ENCODE measurements at places on chromosomes 3 and 15.

DNA sequence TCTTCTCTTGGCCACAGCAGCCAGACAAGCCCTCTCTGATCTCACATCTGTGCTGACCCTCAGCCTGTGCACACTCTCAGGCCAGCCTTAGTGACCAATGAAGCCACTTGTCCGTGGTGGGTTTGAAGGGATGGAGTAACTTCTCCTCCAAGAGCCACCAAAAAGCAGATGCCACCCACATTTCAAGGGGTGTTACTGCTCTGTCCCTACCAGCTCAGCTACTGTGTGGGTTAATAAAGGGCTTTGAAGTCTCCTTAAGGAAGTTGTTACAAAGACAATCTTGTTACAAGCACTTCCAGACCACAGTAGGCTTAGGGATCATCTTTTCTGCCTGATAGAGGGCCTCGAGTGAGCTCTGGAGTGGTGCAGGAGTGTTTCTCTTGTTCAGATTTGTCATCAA lies 3.3 kb upstream of the CA12 start:
- DNase-seq: no peak

- no peak for DNase-seq
These were observed 218.5 kb upstream of the RGMA start for GRCh38 chr15:93307513-93307912.

- no peak for DNase-seq
These were observed 4.3 kb upstream of the SCG3 start for GRCh38 chr15:51677021-51677420.

GRCh38 chr3:56899078-56899477 lies 97.3 kb upstream of the ARHGEF3 start:
- DNase-seq: no peak

DNA sequence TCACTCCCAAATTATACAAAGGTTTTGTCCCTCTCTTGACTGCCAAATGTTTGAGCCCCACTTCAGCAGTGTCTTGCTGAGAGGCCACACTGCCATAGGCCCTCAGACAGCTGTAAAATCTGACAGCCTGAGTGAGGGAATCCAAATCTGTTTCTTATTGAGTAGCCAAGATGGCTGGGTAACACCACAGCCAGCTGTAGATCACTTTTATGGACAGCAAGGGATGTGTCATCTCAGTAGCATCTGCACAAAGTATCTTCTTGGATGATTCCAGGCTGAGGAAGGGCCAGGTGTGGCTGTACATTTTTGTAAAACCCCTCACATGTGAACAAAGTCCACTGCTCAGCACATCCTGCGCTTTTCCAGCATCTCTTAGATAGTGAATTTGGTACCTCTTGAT lies 237.0 kb upstream of the LRTM1 start:
- DNase-seq: no peak

- no peak for DNase-seq
These were observed 32.1 kb downstream of the RBMS3 start for GRCh38 chr3:29312960-29313452.

GRCh38 chr3:46516521-46516920 lies 18.7 kb downstream of the RTP3 start:
- DNase-seq: no peak

- DNase-seq: no peak
These were observed 19.8 kb upstream of the MTHFS start for GRCh38 chr15:79916502-79917132.

DNA sequence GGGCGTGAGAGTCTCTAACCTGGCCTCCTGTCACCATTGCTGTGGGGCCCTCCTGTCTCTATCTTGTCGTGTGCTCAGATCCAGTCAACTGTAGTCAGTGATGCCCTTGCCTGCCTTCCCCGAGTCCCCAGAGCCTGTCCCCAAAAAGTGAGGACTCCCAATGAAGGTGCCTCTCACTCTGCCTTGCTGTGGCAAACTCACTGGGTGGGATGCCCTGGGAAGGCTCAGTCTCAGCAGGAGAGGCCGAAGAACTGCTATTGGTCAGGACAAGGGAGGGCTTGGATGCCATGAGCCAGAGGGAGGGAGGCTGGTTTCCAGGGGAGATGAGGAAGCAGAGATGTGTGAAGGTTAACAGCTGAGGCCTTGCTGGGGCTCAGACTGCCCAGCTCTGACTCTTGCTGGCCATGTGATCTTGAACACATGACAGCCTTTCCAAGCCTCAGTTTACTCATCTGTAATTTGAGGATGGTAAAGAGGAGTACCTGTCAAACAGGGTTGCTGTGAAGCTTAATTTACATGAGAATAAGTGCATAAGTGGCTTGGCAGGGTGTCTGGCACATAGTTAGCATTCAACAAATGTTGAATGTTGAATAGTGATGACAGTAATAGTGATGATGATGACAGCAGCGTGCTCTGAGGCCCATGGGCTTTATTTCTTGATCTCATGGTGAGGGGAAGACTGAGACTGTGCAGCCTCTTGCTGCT lies 8.2 kb downstream of the KY start:
- no peak for DNase-seq

- DNase-seq: no peak
These were observed 668 bp downstream of the THRB start for GRCh38 chr3:24493746-24494617.

DNA sequence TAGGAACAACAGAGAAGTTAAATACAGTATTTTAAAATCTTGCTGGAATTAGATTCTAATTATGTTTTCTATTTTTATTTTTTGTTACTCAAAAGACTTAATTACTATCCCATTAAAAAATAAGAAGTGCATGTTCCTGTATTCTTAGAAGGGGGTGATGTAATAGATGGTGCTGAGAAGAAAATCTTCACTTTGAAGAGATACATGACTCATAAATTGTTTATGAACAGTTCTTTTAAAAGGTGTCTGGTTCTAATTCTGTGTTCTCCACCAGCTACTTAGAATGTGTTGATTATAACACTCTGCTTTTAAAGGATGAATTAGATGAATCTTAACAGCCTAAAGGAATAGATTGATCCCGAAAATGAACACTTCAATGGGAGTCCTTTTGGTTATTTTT lies 8.2 kb downstream of the RCN2 start:
- no peak for DNase-seq

- no peak for DNase-seq
These were observed 341.3 kb upstream of the DPPA4 start for GRCh38 chr3:109678600-109678999.

DNA sequence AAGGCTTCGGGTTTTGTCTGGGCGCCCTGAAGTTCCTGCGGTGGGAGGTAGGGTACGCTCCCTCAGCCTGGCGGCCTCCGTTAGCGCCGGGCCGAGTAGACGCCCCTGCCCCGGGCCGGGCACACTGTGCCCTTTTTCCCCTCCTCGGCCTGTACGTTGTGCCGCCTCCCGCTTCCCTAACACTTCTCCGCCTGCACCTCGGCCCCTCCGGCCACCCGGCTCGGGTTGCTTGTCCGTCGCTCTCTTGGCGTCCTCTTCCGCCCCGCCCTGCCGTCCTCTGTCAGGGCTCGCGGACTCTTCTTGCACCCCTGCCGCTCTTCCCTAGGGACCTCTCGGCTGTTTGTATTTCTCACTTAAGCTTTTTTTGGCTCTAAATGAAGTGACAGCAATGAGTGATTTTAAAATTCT lies 384 bp downstream of the KNL1 start:
- no peak for DNase-seq

GRCh38 chr3:97914388-97914787 lies 57.8 kb downstream of the RIOX2 start:
- no peak for DNase-seq

DNA sequence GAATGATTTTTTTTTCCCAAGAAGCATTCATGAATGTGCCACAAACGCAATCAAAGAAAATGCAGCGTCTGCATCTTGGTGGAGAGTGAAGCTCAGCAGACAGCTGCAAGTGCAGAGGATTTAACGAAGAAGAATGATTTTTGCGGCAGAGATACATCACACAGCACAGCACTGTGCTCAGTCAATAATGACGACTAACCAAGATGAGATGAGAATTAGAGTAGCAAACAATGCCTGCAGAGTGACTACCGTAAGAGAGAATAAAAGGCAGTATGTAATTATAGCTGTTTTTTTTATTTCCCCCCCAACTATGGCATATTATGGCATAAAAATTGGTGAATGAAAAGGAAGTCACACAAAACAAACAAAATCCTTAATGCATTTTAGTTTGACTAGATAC lies 218.0 kb upstream of the ROBO1 start:
- DNase-seq: no peak

DNA sequence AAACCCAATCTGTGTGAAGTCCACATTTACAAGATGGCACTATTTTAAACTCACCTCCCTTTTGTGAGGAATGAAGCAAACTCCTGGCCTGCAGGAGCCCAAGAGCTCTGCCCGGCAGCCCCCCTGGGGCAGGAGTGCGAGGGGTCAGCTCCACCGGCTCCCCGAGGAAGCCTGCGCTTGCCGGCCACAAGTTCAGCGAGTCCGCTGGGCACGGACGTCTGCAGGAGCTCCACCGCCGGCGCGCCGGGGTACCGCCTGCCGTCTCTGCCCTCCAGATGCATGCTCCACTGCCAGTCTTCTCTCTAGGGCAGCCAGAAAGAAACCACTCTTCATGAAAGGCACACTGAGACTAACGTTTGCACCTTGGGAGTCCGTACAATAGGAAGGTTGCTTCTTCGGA lies 17.5 kb downstream of the OCA2 start:
- DNase-seq: no peak

DNA sequence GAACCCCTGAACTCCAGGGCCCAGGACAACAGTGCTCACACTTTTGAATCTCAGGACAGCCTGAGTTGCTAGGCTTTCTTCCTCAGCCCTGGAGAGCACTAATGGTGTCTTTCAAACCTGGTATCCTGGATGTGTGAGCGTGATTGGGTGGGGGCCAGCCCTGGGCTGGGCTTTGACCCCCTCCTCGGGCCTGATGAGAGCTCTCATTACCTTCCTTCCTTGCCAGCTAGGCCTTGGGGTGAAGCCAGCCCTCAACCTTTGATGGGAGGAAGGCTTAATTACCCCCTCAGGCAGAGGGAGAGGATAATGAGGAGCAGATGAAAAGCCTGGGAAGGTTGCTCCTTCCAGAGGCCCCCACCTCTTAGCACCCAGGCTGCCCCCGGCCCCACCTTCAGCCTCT lies 31.1 kb upstream of the INSYN1 start:
- DNase-seq: no peak

GRCh38 chr15:48802867-48803266 lies 8.0 kb downstream of the CEP152 start:
- DNase-seq: no peak

DNA sequence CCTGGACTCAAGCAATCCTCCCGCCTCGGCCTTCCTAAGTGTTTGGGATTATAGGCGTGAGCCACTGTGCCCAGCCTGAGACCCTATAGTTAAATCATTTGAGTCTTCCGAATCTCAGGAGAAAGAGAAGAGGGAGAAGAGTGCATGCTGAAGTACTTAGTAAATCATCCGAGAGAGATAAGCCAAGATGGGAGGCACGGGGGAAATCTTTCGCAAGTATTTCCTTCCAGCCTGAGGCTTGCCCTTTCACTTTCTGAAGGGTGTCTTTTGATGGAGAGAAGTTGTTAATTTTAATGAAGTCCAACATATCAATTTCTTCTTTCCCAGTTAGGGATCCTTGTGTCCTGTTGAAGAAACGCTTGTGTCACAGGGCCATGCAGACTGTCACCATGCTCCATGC lies 97.1 kb upstream of the SLC6A6 start:
- no peak for DNase-seq

DNA sequence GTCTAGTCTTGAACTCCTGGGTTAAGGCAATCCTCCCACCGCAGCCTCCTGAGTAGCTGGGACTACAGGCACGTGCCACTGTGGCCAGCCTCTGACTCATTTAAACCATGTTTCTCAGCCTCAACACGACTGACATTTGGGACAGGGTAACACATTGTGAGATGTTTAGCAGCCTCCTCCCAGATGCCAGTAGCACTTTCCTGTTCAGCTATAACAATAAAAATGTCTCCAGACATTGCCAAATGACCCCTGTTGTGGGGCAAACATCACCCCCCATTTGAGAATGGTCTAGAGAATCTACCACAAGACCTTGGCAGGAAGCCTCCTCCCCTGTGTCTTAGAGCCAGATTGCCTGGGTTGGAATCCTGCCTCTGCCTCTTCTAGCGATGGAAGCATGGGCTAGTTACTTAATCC lies 8.4 kb downstream of the TMEM40 start:
- DNase-seq: no peak

- DNase-seq: no peak
These were observed 7.0 kb downstream of the MAPKAPK3 start for GRCh38 chr3:50623840-50624474.

DNA sequence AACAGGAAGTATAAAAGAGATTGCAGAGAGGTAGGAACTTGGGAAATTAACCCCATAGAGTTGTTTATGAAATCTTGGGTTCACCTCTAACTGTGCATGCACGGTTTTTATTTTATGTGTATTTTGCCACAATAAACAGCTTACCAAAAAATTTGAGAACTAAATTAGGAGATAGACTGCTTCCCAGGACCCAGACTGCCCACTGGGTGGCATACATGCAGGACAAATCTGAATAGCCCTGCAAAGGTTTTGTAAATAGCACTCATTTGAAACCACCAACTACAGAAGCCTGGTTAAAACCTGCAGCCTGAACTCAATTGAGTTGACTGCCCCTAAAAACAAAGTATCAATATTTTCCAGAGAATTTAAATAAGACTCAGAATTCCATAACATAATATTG lies 96.4 kb upstream of the SLCO2A1 start:
- no peak for DNase-seq

DNA sequence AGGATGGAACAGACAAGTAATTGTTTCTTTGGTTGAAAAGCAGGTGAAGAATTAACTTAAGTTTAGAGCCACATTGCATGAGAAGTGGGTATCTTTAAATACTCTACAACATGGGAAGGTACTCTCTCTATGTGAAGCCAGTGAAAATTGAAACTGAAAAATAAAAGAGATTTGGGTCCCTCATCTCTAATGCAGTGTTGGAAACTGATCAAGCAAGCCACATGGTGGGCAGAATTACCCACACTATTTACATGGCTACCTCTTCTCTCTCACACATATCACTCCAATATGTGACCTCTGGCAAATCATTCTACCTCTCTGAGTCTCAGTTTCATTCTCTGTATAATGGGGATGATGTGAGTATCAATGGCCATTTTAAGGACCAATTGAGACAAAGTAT lies 339.0 kb downstream of the IL5RA start:
- no peak for DNase-seq

GRCh38 chr3:126213379-126214028 lies 33.1 kb upstream of the ALDH1L1 start:
- DNase-seq: no peak

DNA sequence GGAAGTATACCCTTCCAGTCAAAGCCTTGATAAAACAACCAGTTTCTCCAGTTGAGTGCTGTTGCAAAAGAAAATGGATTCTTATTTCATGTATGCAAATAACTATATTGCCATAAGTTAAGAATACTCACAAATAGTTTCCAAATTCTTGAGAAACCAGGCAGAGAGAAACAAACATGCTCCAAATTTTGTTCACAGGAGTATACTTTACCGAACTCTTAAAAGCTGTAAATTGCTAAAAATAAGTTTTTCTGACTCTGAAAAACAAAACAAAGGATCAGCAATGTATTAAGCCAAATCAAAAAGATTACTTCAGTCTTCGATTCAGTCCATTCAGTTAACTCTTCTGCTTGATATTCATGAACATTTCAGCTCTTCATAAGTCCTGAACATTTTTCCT lies 646.5 kb downstream of the MCTP2 start:
- DNase-seq: no peak

GRCh38 chr15:77417602-77418001 lies 2.3 kb downstream of the PEAK1 start:
- DNase-seq: no peak

Measured in stimulated activated CD8-positive, alpha-beta memory T cell treated with anti-CD3 and anti-CD28 coated beads, Interleukin-7, amount 100 ng/mL, for 1 hour (primary cell).